Esophagus squamous epithelium (tissue), 5 donors: ENCODE measurements at places on chromosomes 1 and 21. TPM values are rescaled to one million over a fixed set of nuclear protein-coding genes. Genes with fewer than 3 reads are reported as not detected.

The C1orf185 gene
- not detected for total RNA-seq

The HAO2 gene
- not detected for total RNA-seq

The STUM gene
- total RNA-seq: 0.26 TPM

GRCh38 chr1:27536767-27537166 is 46.8 kb upstream of the WASF2 start:
- no peak for DNase-seq

DNA sequence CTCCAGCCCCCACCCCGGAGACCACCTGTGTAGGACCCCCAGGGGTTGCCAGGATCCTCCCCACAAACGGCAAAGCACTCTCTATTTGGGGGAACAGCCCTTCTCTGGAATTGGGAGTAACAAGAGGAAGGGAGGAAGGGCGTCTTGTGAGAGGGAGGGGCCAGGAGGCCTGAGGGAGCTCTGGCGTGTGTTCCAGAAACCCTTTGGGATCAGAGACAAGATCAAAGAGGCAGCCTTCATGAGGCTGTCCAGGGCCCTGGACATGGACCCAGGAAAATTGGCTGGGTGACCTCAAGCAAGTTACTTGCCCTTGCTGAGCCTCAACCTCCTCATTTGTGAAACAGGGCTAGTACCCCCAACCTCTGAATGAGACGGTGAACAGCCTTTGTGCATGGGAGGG is 18.1 kb upstream of the ECE1 start:
- DNase-seq: no peak

DNA sequence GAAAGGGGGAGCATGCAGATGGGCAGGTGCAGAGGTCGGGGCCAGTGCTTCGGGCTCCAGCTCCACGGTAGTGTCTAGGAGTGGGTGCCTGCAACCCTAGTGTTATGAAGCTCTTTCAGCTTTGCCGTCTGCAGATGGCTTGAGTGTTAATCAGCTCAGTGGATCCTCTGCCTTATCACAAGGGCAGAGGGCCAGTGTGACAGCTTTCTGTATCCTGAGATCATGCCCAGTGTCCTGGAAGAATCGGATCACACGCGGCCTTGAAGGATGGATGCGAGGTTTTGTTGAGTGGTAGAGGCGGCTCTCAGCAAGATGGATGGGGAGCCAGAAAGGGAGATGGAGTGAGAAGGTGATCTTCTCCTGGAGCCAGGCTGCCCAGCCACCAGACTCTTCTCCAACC is 25.5 kb upstream of the C1orf146 start:
- DNase-seq: no peak

- no peak for DNase-seq
Observed at GRCh38 chr1:26094677-26095383, 16.8 kb upstream of the PDIK1L start.

GRCh38 chr1:58031416-58031815 is 515.1 kb downstream of the OMA1 start:
- DNase-seq: no peak
